ENCODE measurements at places on chromosomes 3 and 15.

DNA sequence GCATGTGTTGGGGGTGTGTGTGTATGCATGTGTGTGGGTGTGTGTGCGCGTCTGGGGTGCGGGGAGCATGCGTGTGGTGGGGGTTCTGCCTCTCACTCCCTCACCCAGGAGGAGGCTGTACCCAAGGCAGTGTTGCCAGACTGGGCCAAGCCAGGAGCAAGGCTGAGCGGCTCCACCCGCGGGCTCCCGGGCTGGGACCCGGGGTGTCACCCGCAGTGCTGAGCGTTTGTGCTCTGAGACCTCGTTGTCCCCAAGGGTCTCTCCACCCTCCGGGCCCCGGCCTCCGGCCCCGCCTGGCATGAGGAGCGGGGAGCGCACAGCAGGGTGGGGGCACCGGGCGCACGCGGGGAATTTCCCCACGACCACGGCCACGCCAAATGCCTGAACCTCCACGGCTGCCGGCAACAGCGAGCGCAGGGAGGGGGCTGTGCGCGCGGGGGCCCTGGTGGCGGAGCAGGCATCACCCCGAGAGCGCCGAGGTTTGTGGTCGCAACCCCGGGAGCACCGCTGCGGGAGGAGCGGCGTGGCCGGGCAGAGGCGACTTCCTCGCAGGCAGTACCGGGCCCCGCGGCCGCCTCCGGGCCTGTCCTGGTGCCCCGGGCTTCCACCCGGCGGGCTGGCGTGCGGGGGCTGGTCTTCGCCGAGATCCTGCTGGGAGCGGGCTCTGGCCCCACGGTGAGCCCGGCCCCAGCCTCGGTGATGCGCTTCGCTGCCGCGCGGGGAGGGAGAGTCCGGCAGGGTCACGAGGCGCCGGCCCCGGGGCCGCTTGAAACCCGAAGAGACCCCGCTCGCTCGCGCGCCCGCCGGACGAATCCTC, 7.4 kb upstream of the OCA2 start:
- no peak for DNase-seq

DNA sequence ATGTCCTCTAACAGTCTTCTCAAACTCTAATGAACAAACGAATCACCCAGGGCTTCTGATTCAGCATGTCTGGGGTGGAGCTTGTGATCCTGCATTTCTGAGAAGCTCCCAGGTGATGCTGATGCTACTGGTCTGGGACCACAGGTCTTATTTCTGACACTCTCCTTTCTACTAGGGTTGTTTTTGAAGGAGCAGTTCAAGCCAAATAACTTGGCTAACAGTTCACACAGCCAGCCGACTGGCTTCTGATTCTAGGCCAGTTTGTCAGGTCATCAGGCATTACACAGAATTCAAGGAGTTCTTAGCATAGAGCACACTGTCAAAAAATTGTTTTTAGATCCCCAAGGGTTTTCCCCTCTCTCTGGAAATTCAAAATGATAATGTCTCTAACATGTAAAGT, 100.7 kb downstream of the TIGIT start:
- DNase-seq = no peak

- no peak for DNase-seq
Measured at GRCh38 chr3:116423374-116423773, 21.9 kb downstream of the LSAMP start.

DNA sequence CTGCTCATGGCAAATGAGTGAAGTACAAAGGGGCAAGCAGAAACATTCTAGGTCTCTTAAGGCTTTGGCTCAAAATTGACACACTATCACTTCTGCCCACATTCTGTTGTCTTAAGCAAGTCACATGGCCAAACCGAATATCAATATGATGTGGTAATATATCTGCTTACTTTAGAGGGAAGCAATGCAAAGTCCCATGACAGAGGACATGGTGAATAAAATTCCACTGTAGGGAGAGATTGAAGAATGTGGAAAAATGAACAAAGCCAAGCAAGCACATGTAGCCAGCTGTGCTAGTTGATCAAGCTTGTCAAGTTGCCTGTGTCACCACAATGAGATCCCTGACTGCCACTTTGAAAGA, 11.2 kb upstream of the TBC1D5 start:
- DNase-seq = no peak

DNA sequence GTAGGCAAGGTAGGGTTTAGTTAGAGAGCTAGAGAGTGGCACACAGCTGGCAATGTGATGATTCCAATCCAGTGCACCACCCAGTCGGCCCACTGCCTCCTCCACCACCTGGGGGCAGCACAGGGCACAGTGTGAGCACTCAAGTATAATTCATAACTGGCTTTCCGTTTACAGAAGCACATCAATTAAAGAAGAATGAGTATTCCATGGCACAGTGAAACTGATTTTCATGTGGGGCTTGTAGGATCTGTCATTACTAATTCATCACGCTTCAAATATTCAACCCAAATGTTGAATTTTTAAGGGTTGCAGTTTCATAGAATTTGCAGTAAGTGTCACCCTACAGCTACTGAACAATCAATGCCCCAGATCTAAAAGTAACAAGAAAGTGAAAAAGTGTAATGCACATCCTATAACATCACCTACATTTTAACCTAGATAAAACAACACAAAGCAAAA, 149.9 kb downstream of the IGSF11 start:
- DNase-seq = peak; percentile 8

DNA sequence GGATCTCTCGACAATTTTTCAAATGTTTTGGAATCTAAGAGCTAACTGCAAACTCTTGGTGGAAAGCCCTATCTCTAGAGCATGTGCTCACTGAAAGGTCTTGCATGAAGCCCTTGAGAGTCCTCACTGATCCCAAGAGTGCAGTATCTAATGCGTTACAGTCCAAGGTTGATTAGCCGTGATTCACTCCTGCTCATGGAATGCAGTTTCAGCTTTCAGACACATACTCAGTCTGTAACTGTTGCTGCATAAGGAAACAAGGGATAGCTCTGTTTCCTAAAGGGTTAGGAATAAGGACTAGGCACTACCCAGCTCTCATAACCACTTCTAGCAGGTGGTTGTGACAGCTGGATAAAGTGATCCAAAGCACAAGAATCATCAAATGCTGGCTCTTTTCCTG, 687.4 kb upstream of the CFAP20DC start:
- DNase-seq = no peak

DNA sequence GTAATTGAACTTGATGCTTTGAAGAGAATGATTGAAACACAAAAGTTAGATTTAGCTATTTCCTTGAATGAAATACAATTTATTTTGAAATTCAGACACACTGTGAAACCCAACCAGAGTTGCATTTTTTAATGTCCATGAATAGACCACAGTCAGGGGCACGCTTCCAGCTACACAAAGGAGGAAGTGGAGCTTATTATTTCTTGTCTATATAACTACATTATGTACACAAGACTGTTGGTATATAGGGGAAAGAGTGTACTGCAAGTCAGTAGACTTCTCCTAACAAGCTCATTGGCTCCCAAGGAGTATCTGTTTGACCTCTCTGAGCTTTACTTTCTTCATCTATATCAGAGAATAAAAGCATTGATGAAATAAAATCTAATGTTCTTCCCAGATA, 326.2 kb downstream of the RYR3 start:
- DNase-seq = no peak

GRCh38 chr3:194686816-194687637, 1.3 kb downstream of the FAM43A start:
- no peak for DNase-seq

DNA sequence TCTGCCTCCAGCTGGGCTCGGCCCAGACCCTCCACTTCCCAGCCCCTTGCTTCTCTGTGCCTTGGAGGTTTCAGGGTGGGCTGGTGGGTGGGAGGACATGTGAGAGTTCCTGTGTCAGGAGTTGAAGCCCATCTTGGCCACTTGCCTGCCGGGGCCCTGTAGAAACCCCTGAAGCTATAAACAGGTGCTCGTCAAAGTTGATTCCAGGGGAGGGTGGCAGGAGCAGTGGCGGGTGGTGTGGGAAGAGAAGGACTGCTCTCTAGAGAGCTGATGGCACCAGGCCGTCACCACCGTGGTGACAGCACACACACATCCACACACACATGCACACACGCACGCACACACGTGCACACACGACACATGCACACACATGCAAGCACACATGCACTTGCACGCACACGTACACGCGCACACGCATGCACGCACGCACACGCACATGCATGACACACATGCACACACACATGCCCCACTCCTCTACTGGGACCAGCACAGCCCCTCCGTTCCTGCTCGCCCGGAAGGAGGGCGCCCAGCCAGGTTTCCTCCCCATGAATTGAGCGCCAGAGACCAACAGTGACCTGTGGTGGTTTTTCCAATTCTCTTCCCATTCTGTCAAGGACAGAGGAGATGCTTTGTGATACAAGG, 56.3 kb upstream of the CGNL1 start:
- no peak for DNase-seq

DNA sequence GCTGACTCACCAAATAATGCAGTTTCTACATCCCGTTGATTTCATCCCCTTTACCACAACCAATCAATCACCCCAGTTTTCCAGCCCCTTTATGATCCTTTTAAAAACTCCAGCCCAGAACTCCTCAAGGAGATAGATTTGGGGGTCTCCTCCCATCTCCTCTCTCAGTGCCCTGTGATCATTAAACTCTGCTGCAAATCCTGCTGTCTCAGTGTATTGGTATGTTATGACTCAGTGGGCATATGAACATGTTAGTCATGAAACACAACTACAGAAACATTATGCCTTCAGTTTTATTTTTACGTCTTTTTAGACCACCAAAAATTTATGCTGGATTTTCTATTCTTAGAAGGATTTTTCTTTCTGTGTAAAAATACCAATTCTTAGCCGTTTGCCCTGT, 213.7 kb downstream of the DIPK2A start:
- DNase-seq = peak; percentile 42

DNA sequence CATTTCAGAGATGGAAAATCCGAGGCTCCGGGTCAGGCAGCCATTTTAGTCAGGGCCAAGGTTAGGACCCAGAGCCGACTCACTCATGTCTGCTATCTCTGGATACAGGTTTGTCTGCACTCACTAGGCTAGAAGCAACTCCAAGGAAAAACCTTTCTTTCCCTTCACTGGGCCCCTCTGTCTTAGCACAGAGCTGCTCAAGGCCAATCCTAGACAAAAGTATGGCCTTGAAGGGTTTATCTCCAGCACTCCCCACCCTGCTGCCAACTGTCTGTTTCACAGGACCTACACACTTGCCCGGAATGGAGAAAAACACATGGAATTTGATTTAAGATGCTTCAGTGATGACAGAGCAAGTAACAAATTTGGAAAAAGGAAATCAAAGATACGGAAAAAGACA, 25.6 kb downstream of the ACAN start:
- DNase-seq = no peak

DNA sequence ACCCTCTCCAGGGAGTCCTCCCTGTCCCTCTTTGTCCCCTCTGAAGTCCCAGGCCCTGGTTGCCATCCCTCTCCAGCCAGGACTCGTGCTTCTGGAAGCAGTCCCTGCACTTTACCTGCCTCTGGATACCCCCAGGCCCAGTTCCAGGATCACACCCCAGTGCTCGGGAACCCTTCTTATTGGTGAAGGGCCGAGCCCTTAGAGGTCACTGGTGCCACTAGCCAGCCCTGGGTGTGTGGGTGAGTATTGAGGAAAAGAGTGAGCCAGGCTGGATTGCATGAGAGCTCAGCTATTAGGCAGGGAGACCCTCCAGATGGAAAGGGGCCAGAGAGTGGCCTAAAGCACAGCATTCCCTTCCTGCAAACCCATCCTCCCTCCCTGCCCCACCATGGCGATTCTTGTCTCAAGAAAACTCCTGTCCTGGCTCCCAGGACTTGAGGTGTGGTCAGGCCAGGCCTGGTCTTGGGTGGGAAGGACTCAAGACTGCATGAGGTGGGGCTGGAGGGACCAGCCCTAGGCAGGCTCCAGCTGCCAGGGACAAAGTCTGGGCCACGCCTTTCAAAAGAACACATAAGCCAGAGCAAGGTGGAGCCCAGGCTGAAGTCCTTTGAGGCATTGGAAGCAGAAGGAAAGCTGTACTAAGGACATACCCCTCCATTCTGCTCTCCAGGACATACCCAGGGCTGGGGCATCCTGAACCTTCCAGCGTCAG, 4.8 kb upstream of the PHGR1 start:
- DNase-seq = no peak

GRCh38 chr3:29694331-29694730, 413.5 kb downstream of the RBMS3 start:
- DNase-seq = no peak

DNA sequence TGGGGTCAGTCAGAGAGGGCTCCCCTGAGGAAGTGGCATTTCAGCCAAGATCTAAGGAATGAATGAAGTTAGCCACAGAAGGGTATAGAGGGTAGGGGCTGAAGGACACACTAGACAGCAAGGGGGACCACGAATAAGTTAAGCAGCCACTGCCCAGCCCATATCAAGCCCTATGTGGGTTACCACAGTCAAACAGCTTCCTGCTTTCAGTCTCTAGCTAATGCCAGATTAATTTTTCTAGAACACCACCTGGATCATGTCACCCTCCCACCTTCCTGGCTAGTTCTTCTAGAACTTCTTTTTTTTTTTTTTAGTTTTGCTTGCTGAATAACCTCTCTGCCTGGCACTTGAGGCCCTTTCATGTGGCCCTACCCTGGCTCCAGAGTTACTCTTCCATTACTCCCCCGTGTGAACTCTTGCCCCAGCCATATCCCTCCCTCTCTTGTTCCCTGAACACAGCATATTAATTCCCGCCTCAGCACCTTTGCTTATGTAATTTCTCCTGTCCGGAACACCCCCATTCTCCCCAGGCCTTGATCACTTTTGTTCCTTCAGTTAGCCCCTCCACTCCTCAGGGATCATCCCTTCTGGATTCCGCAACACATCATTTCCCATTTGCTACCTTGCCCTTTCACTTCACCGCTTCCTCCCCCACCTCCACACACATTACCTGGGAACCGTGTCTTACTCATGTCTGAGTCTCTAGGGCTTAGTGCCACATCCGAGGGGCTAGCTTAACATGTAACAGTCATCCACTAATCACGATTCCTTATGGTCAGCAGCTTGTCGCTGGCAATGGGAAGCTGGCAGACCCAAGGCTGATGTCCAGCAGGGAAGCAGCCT, 20.6 kb upstream of the BNC1 start:
- DNase-seq = no peak

DNA sequence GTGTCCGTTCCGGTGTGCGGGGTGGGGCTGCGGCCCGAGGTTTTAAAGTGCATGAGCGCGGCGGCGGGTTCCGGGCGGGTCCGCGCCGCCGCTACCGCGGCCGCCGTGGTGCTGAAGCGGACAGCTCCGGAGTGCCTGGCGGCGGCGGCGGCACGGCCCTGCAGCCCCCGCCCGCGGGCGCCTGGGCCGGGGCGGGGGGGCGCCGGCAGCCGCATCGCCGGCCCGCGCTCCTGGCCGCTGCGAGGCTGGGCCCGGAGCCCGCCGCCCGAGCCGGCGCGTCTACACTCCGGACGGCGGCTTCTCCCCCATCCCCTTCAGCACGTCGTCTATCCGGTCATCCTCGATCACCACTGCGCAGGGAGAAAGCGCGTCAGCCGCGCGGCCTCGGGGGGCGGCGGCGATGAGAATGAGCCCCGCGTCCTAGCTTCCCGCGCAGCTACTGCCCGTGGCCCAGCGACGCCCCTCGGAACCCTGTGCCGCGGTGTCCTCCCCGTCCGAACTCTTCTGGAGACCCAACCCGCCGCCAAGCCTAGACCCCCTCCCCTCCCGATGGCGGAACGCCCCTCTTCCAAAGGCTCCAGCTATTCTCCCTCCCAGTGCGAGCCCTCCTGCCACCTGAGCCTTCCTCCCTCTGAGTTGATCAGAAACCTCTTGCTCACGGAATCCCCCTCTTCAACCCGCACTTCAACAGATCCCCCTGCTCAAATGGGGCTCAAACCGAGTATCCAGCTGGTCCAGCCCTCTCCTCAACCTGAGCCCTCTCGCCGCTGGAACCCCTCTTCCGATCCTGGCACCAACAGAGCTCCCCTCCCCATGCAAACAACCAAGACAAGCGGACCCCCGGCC, 1.3 kb downstream of the CAMK2N2 start:
- no peak for DNase-seq

GRCh38 chr3:127888564-127889107, 26.4 kb upstream of the KBTBD12 start:
- no peak for DNase-seq

All from HS-27A (cell line).